HS-5 (cell line): ENCODE measurements at places on chromosomes 3 and 15.

GRCh38 chr15:32967521-32967920, 227.0 kb downstream of the FMN1 start:
- DNase-seq = no peak

GRCh38 chr3:139975594-139976365, 40.8 kb downstream of the CLSTN2 start:
- DNase-seq = no peak

GRCh38 chr3:33299395-33300081, 22.3 kb downstream of the FBXL2 start:
- DNase-seq = peak; percentile 83

GRCh38 chr3:142828703-142829305, 60.1 kb downstream of the PCOLCE2 start:
- DNase-seq = peak; percentile 35

GRCh38 chr3:59288951-59289350, 239.1 kb upstream of the CFAP20DC start:
- no peak for DNase-seq

DNA sequence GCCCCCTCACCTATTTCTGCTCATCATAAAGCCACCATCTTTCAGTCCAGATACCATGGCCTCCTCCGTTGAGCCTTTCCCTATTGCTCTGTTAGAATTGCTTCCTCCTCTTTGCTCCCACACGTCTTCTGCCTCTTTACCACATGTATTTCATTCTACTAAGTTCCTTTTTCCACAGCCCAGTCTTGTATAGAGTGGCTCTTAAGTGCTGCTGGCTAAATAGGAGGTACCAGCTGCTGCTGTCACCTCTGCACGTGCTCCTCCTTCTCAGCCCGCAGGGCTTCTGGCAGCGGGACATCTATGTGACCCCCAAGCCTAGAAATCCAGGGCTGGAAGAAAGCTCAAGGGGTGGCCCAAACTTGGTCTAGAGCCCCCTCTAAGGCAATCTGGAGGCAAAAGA, 38.8 kb upstream of the PLXND1 start:
- no peak for DNase-seq

- no peak for DNase-seq
These were observed 338.5 kb downstream of the RORA start for GRCh38 chr15:60890375-60891230.

GRCh38 chr3:126679318-126679751, 24.4 kb upstream of the TXNRD3 start:
- peak; percentile 45 for DNase-seq

DNA sequence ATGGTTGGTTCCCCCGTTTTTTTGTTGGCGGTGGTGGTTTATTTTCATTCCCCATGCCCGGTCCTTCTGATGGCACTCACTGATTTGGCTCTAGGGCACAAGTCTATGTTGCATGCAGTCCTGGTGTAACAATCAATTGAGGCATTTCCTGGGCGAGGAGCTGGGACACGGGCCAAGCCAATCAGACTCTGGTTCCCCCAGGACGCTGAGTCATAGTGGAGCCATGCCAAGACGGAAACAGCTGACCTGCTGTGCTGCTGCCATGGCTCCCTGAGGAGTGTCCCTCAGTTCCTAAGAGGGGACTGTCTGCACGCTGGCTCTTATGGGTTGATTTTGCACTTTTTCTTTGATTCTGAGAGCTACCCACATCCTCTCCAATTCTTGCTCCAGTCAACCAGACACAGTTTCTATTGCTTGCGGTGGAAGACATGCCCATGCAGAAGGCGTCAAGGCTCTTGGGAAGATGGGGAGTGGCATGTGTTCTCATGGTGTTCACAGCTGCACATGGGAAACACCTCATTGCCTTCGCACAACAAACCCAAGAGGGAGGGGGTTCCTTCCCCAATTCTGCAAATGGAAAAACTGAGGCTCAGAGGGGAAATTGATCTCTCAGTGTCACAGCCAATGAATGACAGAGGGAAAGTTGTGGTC, 28.3 kb upstream of the ALDH1L1 start:
- DNase-seq = peak; percentile 63

DNA sequence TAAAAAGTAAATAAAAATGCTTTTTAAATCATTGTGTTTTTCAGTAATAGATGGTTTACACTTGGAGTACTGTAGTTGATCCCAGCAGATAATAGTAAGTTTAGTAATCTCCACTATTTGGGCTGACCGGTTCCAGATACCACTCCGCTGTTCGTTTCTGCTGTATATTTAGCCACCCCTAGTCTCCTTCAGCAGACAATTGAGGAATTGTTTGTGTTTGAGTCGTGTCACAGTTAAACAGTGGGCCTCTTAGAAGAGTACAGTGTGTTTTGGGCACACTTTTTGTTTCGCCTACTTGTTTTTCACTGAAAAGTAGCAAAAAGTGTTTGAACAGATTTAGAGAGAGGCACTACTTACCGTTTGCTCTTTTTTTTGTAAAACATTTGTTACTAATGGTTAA, 33.2 kb downstream of the PAK2 start:
- DNase-seq = no peak

DNA sequence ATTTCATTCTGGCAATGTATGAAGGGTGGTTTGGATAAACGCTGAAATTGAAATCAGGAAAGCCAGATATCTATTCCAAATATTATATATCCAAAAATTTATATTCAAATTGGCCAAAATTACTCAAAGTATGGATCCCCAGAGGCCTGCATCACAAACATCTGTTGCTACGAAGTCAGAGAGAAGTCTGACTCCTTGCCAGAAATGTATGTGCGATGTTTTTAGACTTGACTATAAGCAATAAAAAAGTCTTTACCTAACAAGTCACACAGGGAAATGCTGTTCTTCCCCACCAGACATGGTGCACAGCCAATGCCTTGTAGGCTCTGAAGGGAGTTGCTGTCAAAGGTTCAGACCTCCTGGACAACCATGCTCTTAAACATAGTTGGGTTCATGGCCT, 533.1 kb downstream of the OTOL1 start:
- DNase-seq = no peak

- no peak for DNase-seq
These were observed 32.6 kb upstream of the NANOGP8 start for GRCh38 chr15:35117543-35118265.

DNA sequence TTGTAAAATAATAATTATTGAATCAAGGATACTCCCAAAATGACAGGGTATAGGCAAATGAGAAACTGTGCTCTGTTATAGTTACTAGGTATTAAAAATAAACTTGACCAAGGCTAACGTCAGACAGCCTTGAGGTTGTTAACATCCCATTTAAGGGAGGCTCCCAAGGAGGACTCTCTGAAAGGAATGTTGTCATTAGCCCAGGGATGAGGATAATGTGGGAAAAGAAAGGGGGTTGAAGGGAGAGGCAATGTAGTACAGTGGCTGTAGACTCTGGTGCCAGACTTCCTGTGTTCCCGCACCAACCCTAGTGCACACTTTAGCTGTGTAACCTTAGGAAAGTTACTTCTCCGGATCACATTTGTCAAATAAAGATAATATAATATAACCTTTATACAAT, 47.0 kb upstream of the RARB start:
- DNase-seq = no peak

DNA sequence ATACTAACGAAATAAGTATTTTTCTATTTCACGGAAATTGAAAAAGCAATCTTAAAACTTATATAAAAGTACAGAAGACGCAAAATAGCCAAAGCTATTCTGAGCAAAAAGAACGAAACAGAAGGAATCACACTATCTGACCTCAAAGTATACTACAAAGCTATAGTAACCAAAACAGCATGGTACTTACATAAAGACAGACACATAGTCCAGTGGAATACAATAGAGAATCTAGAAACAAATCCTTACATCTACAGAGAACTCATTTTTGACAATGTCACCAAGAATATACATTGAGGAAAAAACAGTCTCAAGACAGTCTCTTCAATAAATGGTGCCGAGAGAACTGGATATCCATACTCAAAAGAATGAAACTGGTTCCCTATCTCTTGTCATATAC, 246.0 kb downstream of the ISL2 start:
- no peak for DNase-seq

GRCh38 chr3:116444115-116444747, 1.1 kb downstream of the LSAMP start:
- DNase-seq = no peak

- no peak for DNase-seq
These were observed 74.8 kb upstream of the RPL32 start for GRCh38 chr3:12916159-12916558.

- no peak for DNase-seq
These were observed 69.6 kb downstream of the ASB7 start for GRCh38 chr15:100671858-100672543.

GRCh38 chr3:143119974-143120715, 574 bp downstream of the CHST2 start:
- no peak for DNase-seq

- no peak for DNase-seq
These were observed 44.8 kb downstream of the CYP11A1 start for GRCh38 chr15:74322558-74323180.

DNA sequence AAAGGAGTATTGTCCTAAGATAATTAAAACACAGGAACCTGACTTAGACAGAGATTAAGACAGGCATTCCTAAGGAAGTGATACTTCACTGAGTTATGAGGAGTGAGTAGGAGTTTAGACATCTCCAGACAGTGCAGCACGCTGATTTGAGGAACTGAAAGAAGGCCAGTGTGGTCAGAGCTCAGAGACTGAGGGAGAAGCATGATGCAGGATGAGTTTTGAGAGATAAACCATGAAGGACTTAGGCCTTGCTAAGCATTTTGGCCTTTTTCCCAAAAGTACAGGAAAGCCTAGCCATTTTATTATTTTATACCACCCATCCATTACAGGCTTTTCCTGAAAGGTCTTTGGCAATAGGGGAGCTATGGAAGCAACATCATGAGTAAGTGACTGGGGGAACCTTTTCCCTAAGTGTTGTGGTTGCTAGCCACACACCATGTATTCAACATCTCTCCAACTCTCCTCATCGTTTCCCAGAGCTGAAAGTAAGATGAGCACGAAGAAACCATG, 375.6 kb upstream of the TPRG1 start:
- peak; percentile 91 for DNase-seq
